ENCODE measurements at places on chromosomes 2 and 18.
A peak's percentile ranks its signal among the peaks of the same experiment; 100 is the strongest.

- H3K27ac ChIP-seq: no peak overlapping the region
- no peaks in the 10 kb centered on the region for H3K36me3 ChIP-seq
- H3K4me3 ChIP-seq: no peak overlapping the region
- no peak for DNase-seq
- H3K27me3 ChIP-seq: no peaks in the 10 kb centered on the region
Observed at GRCh38 chr2:197950724-197951123, 146.3 kb downstream of the PLCL1 start.

- no peak for DNase-seq
- no peaks in the 10 kb centered on the region for H3K36me3 ChIP-seq
- no peak overlapping the region for H3K27ac ChIP-seq
- H3K27me3 ChIP-seq: no peaks in the 10 kb centered on the region
Observed at GRCh38 chr2:29518646-29519337, 402.6 kb downstream of the ALK start.

DNA sequence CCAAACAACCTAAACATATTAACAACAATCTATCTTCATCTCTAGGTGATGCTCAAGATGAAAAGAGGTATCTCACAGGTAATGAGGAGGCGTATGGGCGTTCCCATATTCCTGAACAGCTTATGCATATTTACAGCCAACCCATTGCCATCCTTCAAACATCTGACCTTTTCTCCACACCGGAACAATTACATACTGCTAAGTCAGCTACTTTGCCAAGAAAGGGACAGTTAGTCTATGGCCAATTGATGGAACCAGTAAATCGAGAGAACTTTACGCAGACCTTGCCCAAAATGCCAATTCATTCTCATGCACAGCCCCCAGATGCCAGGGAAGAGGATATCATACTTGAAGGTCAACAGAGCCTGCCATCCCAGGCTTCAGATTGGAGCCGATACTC lies 68.0 kb downstream of the FAM171B start:
- H3K4me1 ChIP-seq: no peaks in the 10 kb centered on the region
- no peak for DNase-seq

DNA sequence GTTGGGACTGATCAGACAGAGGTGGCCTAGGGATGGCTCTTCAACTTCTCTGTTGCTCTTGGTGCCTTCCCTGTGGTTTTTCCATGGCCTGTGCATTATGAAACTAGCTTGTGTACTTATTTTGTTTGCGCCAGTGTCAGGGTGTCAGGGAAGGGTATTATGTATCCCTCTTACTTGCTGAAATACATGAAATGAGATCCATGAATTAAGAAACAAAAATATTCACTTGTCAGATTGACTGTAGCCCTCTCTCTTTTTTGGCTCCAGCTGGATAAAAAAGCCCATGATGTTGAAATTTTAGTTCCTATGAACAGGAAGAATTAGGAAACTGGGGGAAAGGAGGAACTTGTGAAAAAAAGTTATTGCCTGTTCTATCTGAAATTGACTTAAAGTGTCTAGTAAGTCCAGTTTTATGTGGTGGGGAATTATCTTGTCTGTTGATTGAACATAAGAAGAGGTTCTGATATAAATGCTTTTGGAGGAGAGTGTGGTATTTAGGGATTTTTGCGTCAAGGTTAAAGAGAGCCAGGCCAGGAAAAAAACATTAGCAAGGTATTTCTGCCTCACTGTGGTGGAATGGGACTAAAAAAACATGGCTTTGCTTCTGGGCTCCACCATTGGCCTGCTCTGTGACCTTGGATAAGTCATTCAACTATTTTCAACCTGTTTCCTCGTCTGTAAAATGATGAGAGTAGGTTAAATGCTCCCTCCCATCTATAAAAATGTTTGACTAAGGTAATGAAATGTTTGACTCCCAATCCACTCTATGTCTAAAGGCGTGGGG lies 12.0 kb downstream of the UGP2 start:
- peaks cover 16% of the 10 kb centered on the region for H3K4me1 ChIP-seq
- no peak for DNase-seq
- H3K27ac ChIP-seq: no peak overlapping the region
- no peak overlapping the region for H3K4me3 ChIP-seq
- H3K36me3 ChIP-seq: peaks cover 8% of the 10 kb centered on the region

DNA sequence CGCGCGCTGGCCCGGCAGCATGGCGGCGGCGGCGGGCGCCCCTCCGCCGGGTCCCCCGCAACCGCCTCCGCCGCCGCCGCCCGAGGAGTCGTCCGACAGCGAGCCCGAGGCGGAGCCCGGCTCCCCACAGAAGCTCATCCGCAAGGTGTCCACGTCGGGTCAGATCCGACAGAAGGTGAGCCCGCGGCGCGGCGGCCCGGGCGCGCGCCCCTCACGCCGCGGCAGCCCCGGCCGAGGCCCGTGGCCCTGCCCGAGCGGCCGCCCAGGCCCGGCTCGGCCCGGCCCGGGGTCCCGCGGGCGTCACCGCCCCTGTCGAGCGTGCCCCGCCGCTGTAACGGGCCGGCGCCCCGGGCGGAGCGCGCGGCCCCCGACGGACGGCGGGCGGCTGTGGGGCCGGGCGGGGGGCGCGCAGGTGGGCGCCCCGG lies 218 bp downstream of the DGKD start:
- H3K4me1 ChIP-seq: peaks cover 30% of the 10 kb centered on the region
- no peaks in the 10 kb centered on the region for H3K27me3 ChIP-seq
- H3K4me3 ChIP-seq: peak overlapping the region; percentile 70

GRCh38 chr2:69617744-69618143 lies 25.8 kb downstream of the AAK1 start:
- no peak overlapping the region for H3K27ac ChIP-seq
- H3K27me3 ChIP-seq: no peaks in the 10 kb centered on the region
- no peak for DNase-seq
- peaks cover 8% of the 10 kb centered on the region for H3K4me1 ChIP-seq
- H3K36me3 ChIP-seq: no peaks in the 10 kb centered on the region

DNA sequence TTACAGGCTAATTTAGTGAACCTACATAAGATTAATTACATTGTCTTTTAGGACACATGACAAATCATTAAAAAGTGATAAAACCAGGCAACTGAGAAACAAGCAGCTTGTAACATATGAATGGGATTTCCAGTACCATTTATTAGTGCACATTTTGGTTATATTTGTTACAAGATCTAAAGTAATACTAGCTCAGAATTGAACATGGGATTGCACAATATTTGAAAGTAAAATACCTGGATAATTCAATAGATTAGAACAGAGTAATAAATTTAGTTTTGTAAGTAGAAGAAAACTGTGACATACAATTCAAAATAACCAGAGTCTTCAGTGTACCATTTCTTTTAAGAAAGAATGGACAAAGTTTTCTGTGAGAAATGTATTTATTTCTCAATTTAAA lies 1400.7 kb upstream of the ACVR2A start:
- H3K36me3 ChIP-seq: no peaks in the 10 kb centered on the region
- no peak overlapping the region for H3K4me3 ChIP-seq
- no peaks in the 10 kb centered on the region for H3K27me3 ChIP-seq
- no peak overlapping the region for H3K27ac ChIP-seq
- H3K4me1 ChIP-seq: no peaks in the 10 kb centered on the region

DNA sequence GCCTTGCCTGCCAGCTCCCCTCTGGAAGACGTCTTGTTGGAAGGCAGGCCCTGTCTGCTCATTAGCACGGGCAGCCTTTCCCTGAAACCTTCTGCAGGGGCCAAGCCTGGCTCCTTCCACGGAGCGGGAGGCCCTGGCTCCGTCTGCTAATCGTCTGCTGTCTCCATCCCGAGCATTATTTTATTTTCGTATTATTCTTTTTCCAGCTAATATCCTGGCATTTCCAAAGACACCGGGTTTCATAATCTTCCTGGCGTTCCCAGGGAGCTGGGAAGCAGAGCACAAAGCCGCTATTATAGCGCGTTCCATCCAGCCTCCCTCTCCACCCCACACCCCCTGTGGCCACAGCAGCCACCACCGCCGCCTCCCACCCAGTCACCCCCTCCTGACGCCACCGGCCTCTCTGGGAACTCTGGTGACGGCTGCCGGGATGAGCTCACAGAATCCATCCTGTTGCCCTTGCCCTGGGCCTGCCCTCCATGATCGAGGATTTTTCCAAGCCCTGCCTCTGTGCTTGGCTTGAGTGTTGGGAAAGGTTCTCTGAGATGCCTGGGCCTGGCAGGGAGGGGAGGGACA lies 125.5 kb downstream of the DYSF start:
- no peak for DNase-seq
- H3K4me1 ChIP-seq: peaks cover 3% of the 10 kb centered on the region
- H3K27me3 ChIP-seq: no peaks in the 10 kb centered on the region
- H3K27ac ChIP-seq: no peak overlapping the region
- H3K36me3 ChIP-seq: no peaks in the 10 kb centered on the region

Measured in astrocyte (in vitro differentiated cells and primary cell).